ENCODE measurements at places on chromosomes 12 and 14.

DNA sequence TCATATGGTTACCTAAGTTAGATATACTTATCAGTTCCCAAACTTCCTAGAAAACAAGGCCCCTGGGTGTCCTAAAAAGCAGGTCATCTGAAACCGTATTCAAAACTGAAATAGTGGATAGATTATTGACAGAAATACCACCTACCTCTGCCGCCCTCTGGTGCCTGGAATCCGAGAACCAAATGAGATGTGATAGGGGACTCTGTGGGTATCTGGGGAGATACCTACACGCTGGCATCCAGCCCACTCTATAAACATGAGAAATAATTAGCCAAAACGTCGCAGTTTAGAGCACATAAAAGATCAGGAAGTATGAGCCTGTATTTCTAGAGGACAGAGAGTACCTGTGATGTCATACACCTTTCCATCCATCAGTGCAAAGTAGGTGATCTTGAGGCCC, 4.4 kb downstream of the ORMDL2 start:
- no peak for DNase-seq

DNA sequence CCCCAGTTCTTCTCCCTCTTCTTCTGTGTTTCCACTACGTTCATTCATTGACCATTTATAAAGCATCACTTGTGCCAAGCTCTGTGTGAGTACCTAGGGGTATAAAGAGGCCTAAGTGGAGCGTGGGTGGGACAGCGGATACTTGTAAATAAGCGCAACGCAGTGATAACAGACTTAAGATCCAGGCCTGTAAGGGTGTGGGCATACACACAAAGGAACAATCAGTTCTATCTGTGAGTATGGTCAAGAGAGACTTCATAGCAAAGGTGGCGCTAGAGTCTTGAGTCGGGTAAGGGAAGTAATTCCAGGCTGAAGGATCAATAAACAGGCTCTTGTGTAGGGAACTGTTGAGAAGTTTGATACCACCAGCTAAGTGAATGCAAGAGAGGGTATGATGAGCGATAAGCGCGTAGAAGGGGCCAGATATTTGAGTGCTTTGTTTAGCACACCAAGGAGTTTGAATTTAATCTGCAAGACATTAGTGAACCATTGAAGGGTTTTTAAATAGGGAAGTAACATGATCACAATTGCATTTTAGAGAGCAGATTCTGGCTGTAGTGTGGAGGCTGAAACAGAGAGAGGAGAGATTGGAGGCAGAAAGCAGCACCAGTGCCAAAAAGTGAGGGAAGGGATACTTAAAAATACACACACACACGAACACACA, 1.0 kb upstream of the GXYLT1 start:
- no peak for DNase-seq

GRCh38 chr14:102164241-102164641, 24.5 kb downstream of the WDR20 start:
- no peak for DNase-seq

DNA sequence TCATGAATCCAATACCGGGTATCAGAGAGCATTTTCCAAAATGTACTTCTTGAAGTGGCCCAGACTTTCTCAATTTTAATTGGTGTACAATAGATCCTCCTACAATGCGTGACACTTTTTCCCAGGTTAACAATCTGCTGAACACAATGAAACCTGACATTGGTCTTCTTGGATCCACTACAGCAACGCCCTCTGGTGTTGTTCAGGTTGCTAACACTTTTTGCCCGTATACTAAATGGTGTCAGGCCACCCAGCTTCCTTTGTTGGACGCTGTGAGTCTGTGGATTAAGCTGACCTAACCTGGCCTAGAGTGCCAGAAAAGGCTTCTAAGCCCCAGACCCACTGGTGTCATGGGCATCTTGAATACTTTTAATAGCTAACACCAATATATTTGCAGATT, 89.2 kb downstream of the KCNK10 start:
- no peak for DNase-seq

GRCh38 chr12:109711596-109712461, 1.8 kb upstream of the FAM222A start:
- no peak for DNase-seq

GRCh38 chr14:77043177-77043983, 14.9 kb upstream of the IRF2BPL start:
- DNase-seq = no peak

GRCh38 chr14:88437658-88438057, 52.2 kb downstream of the SPATA7 start:
- no peak for DNase-seq

DNA sequence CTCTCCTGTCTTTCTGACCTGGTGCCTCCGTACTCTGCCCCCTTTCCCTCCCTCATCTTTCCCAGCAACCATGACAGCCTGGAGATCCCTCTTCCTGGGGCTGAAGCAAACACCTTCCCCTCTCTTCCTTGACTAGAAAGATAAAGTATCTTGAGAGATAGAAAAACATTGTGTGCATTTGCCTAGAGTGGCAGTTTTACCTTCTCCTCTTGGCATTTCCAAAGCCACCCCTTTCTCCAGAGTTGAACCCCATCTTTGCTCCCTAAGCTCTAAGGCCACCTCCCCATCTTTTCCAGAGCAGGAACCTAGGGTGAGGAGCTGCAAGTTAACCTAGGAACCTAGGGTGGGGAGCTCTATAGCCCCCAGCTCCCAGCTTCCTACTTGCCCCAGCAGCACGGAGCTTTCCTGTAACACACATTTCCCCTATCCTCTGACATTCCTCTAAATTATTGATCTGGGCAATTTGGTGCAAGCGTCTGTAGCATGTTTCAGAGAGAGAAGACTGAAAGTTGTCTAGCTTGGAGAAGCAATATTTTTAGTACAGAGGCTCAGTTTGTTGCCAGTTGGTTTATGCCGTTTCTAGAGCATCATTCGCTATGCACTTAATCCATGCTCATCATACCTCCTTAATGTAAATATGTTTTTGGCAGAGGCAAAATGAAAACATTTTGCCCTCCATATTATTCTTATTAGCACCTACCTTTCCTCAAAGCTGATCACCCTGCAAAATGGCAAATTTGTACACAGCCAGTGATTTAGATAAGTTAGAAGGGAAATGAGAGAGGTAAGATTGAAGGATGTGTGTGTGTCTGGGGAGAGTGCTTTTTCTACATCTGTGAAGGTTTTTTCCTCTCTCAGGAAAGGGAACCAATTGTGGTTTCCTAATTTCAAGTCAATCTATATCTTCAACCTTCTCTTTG, 5.4 kb upstream of the TBX3 start:
- no peak for DNase-seq

GRCh38 chr12:51195841-51196240, 22.0 kb downstream of the POU6F1 start:
- no peak for DNase-seq

DNA sequence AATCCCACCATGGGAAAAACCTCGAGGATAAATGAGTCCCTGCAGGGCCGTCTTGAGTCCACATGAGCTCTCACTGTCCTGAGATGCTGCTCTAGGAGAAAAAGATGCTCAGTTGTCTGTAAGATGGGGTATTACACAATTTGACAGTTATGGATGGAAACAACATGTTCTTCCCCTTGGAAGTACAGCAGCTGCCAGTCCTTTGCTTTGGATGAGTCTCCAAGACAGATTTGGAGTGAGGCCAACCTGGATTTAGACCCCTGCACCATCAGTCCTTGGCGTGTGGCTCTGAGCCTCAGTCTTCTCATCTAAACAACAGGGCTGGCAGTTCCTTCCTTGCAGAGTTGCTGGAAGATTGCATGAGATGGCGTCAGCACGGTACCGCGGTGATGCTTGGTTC, 309.1 kb upstream of the FKBP4 start:
- DNase-seq = no peak

DNA sequence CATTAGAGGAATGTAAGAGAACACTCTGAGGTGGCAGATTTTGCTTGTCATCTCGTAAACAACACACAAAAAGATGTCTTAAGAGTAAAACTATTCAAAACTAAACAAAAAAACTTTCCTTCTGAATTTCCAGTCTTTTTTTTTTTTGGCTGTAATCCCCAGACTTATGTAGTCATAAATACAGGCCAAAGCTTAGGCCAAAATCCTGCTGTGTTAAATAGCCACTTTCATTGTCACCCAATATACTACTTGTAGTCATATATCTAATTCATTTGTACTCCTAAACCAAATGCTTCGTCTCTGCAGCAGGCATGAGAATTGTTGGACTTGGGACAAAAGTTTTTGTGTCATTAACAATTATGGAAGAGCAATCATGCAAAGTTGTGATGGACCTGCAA, 103.5 kb upstream of the ATF1 start:
- no peak for DNase-seq

- no peak for DNase-seq
These were observed 64.4 kb downstream of the RNF34 start for GRCh38 chr12:121464331-121464730.

DNA sequence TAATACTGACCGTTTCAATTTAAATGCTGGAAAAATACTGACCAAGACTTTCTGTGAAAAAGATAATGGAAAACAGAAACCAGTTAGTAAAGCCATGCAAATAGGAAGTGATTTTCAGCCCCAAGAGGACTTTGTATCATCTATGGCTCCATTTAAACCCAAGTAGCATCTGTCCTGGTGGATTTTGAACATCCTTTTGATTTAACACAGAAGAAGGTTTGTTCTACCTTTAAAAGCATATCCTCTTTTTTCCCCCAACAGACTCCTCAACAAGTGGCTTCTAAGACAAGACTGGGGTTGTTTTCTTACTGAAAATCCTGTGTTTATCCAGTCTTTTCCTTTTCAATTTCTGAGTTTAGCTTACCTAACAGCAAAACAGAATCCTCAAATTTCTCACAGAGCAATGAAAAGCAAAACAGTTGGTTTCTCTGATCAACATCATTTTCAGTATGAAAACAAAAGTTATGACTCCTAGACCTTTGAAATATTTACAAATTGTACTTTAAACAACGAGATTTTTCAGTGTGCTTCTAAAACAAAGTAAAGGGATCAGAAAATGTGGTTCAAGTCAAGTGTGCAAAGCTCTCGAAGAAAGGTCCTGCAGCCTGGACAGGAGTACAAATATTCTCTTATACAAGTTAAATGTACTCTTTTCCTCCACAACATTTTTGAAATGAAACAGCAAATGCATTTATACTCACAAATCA, 2.9 kb downstream of the PHLDA1 start:
- DNase-seq = no peak

DNA sequence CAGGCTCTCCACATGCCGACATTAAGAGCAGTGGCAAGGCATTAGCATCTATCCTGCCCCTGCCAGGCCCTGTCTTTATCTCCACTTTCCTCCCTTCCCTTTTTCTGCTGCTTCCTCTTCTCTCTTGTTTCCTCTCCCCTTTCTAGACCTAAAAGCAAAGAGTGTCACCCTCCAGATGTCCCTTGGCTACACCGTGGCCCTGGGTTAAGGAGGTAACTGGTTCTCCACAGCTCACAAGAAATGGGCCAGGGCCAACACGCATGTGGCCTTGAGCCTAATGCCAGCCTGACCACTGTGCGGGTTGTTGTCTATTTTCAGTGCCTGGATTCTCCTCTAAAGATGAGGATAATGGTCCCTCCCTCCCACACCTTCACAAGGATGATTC, 41.7 kb upstream of the DDX11 start:
- DNase-seq = no peak

GRCh38 chr14:74555476-74556050, 56.5 kb downstream of the LTBP2 start:
- DNase-seq = no peak

DNA sequence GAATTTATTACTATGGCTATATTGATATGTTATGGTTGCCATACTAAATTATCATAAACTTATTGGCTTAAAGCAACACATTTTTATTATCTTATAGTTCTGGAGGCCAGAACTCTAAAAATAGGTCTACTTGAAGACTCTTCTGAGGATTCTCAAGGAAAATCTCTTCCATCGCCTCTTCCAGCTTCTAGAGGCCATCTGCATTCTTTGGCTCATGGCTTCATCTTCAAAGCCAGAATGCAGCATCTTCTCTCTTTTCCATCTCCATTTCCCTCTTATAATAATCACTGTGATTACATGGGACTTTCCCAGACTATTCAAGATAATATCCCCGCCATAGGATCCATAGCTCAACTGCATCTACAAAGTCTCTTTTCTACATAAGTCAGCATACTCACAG, 385.4 kb downstream of the RMST start:
- DNase-seq = no peak

GRCh38 chr14:104320611-104321086, 182.3 kb downstream of the KIF26A start:
- DNase-seq = peak; percentile 33

DNA sequence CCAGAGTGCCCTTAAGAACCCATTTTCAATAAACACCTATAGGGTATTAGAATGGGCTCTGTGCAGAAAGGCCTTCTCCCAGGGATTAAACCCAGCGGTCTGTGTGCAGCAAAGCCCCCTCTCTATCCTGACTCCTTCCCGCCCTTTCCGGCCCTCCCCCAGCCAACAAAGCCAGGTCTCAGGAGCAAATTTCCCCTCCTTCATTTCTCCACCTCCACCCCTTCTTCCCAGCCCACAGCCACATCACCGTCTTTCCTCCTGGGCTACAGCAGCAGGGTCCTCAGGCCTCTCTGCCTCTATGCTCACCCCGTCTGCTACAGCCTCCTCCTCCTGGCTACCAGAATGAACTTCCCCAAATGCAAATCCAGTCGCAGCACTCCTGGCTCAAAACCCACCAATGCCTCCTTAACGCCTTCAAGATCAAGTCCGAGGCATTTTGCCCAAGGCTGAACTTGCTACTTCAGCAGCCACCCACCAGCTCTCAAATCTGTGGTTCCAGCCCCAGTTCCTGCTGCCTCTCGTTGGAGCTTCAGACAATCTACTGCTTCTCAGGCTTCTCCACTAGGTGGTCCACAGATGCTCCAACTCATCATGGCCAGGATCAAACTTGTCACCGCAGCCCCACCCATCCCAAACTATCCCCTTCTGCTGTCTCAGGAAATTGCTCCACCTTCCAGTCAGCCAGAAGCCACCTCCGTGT, 134.8 kb downstream of the BCL11B start:
- DNase-seq = no peak

DNA sequence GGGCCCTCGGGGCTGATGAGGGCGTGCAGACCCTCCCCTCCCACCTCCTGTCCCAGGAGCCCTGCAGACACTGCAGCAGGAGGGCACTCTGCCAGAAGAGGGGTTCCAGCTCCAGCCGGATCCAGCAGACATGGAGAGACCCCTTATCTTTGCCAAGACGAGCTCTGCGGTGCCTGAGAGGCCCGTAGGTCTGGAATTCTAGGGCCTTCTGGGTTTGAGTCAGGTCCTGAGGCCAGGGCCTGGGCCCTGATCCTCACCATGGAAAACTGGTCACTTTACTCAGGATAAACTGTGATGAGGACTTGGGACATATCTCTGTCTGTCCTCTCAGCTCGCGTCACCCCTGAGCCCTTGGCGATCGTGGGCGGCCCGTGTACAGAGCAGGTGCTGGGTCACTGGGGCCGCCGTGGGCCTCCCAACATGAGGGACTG, 13.8 kb downstream of the MEG3 start:
- no peak for DNase-seq

DNA sequence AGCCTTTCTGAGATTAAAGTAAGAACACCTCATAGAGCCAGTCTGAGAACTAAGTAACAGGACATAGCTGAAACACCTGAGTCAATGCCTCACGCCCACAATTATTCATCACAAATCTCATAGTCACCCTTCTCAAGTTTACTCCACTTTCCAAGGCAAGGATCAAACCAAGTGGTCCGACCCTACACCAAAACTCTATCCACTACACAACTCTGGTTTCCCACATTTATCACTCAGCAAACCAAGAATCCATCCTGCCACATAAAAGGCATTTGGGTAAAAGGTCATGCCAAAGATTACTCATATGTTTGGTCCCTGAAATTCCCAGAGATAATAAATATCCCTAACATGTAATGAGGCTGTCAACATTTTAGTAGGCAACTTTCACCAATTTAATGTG, 144.1 kb downstream of the RPAP3 start:
- DNase-seq = no peak
